ENCODE measurements at places on chromosomes 1 and 21.

DNA sequence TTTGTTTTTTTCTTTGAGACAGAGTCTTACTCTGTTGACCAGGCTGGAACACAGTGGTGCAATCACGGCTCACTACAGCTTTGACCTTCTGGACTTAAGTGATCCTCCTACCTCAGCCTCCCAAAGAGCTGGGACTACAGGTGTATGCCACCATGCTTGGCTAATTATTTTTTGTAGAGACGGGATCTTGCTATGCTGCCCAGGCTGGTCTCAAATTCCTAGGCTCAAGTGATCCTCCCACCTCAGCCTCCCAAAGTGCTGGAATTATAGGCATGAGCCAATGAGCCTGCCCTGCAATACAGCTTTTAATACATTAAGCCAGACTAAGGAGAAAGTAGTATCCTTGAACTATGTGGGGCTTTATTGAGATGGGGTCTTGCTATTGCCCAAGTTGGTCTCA is 16.6 kb upstream of the EXOSC10 start:
- DNase-seq, result no peak

GRCh38 chr1:44919400-44919799 is 67.0 kb downstream of the EIF2B3 start:
- no peak for DNase-seq

GRCh38 chr1:27569506-27570291 is 34.2 kb downstream of the AHDC1 start:
- no peak for DNase-seq

GRCh38 chr1:20873311-20873710 is 86.2 kb upstream of the HP1BP3 start:
- DNase-seq, result no peak

- DNase-seq, result no peak
These were observed 22.2 kb upstream of the CTTNBP2NL start for GRCh38 chr1:112373806-112374205.

- no peak for DNase-seq
These were observed 274.1 kb downstream of the TRABD2B start for GRCh38 chr1:47722909-47723580.

DNA sequence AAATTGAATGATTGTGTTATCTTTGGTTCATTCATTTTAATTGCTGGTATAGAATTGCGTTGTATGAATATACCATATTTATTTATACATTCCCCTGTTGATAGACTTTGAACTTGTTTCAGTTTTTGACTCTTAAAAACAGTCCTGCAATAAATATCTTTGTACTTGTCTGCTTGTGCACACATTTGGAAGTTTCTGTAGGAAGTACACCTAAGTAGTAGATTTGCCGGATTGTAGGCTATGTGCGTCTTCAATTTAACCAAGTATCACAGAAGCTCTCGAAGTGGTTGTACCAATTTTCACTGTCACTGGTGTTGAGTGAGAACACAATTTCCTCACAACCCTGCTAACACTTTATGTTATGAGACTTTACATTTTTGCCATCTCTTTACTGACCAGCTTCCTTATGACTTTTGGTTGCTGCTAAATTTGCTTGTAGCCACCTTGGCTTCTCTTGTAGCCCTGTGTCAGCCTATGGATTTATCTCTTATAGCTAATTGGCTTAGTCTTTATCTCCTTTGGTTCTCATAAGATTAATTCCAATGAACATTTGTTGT is 2.2 kb downstream of the TTC3 start:
- DNase-seq, result no peak

- no peak for DNase-seq
These were observed 134.2 kb downstream of the NEK7 start for GRCh38 chr1:198291036-198291435.

DNA sequence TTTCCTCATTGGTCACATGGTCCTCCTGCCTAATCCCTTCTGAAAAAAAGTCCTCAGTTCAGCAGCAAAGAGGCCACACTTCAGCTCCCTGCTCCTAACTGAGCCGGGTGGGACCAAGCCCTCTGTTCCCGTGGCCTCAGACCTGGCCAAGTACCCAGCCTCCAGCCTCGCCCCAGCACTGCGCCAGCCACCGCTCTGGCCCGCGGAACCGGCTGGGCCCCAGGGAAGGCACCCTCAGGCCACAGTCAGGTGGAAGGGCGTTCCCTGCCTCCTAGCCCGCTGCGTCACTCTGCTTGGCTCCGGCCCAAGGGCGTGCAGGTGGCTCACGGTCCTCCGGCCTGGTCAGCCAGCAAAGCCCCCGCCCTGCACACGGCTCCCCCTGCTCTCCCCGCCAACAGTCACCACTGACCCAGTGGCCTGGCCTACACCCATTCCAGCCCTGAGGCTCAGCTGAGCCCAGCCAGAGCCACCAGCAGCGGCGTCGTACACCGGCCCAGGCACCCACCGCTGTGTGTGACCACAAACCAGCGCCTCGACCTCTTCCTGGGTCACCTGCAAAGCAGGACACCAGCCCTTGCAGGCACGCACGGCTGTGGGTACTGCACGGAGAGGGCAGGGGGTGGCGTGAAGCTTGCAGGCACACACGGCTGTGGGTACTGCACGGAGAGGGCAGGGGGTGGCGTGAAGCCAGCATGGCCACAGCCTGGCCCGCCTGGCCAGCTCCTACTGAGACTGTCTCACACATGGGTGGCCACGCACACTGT is 19.4 kb downstream of the NADK start:
- no peak for DNase-seq

DNA sequence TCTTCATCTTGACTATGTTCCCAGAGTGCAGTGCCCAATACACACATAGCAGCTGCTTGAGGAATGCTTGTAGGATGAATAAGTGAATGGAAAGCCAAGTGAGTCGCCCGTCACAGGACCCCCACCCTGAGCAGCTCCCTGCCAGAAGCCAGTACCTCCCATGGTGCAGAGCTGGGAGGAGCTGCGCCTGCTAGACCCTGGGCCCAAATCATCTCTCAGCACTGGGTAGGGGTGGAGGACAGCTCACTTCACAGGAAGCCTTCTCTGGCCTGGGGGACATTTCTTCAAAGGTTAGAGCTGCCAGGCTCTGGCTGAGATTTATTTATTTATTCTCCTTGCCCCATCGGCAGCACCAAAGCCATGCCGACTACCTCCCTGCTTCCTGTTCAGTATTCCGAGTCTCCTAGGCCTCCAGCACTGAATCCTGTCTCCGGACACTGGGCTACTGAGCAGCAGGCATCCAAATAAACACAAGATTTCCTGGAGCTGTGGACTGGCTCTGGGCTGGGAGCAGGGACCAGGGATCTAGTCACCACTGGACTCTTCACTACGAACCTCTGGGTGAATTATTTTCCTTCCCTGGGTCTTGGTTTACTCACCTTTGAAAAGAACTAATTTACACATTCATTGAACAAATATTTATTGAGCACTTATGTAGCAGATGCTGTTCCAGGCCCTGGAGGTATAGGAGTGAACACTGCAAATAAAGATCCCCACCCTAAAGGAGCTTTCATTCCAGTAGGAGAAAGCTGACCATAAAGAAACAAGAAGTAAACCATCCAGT is 187.7 kb downstream of the TRABD2B start:
- no peak for DNase-seq

DNA sequence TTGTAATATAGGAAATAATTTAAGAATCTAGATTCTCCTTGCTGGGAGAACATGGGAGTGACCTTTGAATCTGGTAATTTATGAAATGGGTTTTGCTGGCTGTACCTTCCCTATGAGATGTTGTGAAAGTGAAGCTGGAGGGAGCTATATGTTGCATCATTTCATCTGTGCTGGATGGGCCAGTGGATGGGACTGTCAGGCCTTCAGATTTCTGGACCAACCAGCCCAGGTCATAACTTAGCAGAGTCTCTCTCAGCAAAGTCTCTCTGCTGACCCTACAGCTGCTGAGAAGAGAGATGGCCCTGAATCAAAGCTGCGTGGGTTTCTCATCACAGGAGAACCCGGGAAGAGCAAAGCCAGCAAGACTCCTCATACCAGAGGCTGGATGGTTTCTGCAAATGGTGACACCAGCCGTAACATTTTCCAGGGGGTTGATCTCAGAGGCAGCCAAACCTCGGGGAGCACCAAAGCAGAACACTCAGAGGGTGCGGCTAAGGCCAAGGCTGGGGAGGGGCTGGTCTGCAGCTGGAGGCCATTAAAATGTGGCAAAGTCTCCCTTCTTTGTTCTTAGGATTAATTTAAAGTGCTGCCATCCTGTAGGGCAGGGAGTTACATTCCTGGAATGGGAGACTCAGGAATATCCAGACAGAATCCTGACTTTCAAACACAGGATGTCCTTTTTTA is 18.2 kb upstream of the PTGFRN start:
- no peak for DNase-seq

- DNase-seq, result no peak
These were observed 122.6 kb upstream of the CHRM3 start for GRCh38 chr1:239263801-239264200.

DNA sequence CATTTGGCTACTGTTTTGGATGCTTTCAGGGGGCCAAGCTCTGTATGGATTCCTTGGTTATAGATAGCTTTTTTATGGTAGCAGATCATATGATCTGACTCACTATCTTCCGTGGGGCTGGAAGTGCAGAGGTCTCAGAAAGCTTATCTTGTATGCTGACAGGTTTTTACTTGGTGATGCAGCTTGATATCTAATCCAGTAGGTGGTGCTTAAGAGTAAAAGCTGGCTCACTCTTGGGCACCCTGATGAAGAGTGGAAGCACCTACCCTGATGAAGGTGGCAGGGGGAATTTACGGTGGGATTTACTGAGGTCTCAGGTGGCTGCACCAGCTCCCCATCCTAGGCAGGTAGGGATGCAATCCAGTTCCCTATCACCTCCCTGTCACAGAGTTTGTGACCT is 151.2 kb downstream of the PTBP2 start:
- DNase-seq, result no peak

DNA sequence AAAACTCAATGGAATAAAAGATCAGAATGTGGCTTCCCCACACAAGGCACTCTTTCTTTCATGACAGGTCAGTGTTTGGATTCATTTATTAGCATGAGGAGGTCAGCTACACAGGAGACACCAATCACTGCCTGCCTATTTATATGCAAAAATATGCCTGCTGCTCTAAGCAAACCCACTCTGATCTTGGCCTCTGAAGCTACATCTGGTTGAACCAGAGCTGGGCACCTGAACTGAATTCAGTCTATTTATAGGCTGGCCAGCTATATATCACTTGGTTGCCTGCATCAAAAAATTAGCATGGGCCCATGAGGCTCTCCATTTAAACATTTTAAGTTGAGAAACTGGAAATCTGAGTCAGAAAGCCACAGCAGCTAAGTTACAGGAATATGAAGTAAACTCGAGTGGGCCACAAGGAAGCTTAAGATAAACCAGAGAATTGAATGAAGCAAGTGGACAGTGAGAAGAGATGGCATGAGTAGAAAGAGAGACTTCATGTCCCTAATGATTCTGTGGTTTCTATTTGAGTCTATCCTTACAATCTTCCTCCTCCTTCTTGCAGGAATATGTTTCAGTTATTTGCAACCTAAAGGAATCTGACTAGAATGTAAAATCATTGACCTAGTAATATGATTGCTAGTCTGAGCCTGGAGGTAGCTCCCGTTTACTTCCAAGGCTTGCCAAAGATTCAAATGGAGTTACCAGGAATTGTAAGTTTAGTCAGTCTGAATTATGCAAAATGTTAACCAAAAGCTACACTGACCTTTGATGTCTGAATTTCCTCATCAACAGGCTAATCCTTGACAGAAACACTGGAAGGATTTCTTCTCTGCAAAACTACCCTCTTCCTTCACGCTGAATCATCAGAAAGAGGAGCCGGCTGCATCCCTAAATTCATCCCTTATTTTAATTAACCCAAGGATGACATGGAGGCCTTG is 17.7 kb downstream of the DDAH1 start:
- no peak for DNase-seq

GRCh38 chr21:18252256-18252655 is 7.6 kb downstream of the CHODL start:
- no peak for DNase-seq

- DNase-seq, result no peak
These were observed 254.3 kb downstream of the ZNF648 start for GRCh38 chr1:181807251-181807650.

- DNase-seq, result no peak
These were observed 11.3 kb downstream of the PODN start for GRCh38 chr1:53073287-53073686.

DNA sequence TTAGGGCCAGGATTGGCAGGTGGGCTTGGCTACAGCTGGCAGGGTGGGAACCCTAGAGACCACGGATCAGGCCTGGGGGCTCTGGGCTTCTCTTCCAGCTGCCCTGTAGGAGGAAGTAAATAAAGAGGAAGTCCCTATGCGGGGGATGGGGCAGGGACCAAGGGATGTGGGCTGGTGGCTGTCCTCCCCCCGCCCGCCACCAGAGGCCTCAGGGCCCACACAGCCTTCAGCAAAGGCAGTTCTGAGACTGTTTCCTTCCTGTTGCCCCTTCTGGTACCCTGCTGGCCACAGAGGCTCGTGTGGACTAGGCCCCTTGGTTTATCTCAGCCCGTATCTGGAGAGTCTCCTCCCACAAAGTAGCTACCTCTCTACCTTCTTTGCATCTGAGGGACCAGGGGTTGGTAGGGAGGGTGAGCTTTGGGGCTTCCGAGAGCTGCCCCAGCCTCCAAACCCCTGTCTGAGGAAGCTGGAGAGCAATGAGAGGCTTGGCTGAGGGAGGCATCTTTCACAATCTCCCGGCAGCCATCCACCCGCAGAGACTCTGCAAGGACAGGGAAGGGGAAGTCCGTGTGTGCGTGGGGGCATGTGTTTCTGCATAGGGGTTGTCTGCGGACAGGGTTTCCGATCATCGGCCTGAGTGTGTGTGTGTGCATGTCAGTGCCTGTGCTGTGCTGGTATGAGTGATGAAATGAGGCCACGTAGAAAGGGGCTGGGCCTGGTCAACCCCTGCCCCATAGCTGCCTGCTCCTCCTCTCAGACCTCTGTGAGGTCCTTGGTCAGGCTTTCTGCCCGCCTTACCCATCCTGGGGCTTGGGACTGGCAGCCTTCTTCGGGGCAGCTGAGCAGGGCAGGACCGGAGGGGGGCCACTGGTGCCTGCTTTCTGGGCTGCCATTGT is 12.5 kb downstream of the RPS6KA1 start:
- no peak for DNase-seq

DNA sequence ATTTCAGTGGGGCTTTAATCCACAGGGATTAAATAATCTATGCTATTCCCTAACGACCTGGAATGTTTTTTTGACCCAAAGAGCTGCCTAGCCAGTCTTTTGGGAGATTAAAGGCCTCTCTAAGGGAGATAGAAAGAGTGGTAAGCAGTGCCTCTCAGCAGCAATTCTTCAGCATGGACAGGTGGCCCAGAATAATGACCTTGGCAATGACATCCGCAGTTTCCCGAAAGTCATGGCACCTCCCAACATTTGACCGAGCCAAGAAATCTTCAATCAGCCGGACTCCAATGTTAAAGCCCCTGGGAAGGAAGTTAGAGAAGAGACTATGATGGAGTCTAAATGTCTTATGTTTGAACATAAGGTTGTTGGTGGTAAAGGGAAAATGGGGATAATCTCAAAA is 9.8 kb downstream of the TRAPPC3 start:
- no peak for DNase-seq

Data from NCI-H526 (cell line).